ENCODE measurements at places on chromosomes 1 and 21. TPM values are rescaled to one million over a fixed set of nuclear protein-coding genes. Genes with fewer than 3 reads are reported as not detected.
A peak's percentile ranks its signal among the peaks of the same experiment; 100 is the strongest.

Gene CDKN2C
- total RNA-seq: 25.6 TPM

DNA sequence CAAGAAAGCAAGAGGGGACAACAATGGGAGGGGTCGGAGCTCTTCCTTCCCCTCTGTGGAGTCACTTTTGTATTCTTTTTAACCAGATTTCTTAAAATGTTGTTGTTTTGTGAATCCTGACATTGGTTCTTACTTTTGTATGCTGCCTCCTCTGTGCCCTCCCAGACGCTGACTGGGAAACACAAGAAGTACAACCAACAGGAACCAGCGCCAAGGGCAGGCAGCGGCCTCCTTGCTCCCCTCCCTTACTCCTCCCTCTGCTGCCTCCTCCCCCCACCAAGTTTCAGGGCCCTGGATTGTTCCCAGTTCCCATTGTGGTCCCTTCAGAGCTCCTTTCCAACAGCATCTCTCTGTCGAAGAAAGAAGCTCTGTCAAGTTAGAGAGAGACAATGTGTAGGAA is 111.1 kb downstream of the BRINP2 start:
- no peak for DNase-seq

DNA sequence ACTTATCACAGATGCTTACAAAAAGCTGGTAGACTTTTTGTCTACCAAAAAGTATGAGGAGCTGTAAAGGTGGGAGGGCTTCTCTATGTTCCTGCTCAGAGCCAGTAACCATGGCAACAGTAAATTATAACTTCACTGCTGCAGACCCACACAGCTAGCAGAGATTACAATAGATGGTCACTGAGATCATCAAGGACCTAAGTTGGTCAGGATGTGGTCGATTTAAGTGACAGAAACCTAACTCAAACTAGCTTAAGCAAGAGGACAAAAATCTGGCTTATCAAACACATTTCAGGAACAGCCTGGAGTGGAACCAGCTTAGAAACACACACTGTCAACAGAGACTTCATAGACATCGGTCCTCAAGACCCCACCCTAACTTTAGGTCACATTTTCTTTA is 113.4 kb upstream of the ATP1A1 start:
- DNase-seq: no peak

GRCh38 chr21:25062061-25062460 is 545.2 kb downstream of the MRPL39 start:
- no peak for DNase-seq

DNA sequence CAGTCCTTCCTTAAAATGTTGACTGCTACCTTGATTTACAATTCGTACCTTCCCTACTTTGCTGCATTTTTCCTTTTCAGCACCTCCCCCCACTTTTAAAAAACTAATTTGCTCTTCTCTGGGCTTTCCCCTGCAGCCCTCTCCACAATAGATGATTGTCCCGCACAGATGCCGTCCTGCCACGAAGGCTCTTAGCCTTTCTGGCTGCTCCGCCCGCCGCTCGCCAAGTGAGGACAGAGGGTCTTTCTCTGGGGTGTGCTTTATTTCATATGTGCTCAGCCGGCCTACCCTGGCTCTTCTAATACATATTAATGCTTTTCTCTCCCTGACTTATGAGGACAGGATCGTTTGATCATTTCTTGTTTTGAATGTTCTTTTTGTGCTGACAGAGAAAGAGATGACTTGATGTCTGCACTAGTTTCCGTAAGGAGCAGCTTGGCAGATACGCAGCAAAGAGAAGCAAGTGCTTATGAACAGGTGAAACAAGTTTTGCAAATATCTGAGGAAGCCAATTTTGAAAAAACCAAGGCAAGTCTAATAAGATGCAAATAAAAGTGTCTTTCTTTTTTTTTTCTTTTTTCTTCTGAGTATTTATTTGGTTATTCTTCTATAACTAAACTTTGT is 60.6 kb downstream of the SDCCAG8 start:
- no peak for DNase-seq

Gene CFHR5
- total RNA-seq: not detected

- no peak for DNase-seq
These were observed 1.6 kb upstream of the S1PR1 start for GRCh38 chr1:101235216-101235695.

Gene GPA33
- 0.29 TPM for total RNA-seq

- no peak for DNase-seq
These were observed 57.2 kb downstream of the SLC9C2 start for GRCh38 chr1:173545688-173546087.

GRCh38 chr21:36209626-36210171 is 53.1 kb downstream of the DOP1B start:
- DNase-seq: peak; percentile 35

GRCh38 chr1:198088360-198089071 is 68.3 kb upstream of the NEK7 start:
- no peak for DNase-seq

DNA sequence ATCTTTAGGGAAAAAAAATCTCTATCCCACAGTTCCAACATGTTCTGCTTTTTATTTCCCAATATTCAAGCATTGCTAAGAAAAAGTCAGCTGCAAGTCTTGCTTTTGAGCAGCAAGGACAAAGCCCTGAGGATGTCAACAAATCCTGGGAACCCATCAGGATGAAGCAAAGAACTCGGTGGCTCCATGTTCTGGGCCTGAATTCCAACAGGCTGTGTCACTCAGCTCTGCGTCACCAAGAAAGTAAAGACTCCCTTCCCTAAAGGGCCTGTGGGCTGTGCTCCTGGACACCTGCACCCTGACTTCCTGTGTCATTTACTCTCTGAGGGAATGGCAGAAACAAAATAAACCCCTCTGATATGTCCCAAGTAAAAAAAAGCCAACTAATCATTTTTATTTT is 95.5 kb downstream of the TIAM1 start:
- DNase-seq: no peak

GRCh38 chr1:21270086-21270689 is 20.1 kb downstream of the ECE1 start:
- DNase-seq: peak; percentile 70

GRCh38 chr1:22332795-22333499 is 118.7 kb upstream of the ZBTB40 start:
- DNase-seq: no peak

- peak; percentile 60 for DNase-seq
These were observed 13.5 kb downstream of the CITED4 start for GRCh38 chr1:40848530-40849189.

- no peak for DNase-seq
These were observed 20.7 kb downstream of the PHC2 start for GRCh38 chr1:33410091-33410701.

Gene LCE1C
- total RNA-seq: not detected

GRCh38 chr1:245277276-245277675 is 122.5 kb downstream of the KIF26B start:
- DNase-seq: no peak

- no peak for DNase-seq
These were observed 6.5 kb downstream of the CCSAP start for GRCh38 chr1:229336345-229336744.

Gene CAMK1G
- total RNA-seq: 5.6 TPM

Gene MCOLN3
- total RNA-seq: 20.1 TPM

Gene TRIM46
- 4.6 TPM for total RNA-seq

DNA sequence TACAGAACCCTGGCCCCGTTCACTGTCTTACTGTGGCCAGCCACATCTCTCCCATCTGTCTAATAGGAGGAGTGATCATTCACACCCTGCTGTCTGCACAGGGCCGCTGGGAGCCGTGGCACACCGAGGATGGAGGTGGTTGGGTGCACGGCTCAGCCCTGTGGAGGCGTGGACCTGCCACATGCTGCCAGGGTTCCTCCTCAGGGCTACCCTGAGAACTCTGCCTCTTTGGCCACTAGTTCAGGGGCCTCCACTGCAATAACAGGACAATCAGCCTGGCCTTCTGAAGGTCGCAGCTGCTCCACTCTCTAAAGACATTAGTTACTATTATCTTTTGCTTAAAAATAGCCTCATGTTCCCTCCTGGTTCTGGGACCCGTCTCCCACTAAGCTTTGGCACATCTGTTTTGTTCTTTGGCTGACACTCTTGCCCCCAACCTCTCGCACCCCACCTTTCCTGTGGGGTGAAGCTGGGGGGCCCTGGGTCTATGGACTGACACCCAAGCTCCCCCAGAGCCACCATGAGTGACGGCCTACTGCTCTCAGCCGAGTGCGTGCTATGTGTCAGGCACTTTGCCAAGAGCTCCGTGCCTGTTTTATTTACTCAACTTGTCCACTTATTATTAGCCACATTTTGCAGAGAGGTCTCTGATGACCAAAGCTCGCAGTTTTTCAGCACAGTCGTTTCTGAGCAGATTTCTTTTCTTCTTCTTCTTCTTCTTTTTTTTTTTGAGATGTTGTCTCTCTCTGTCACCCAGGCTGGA is 66.3 kb downstream of the ARHGEF10L start:
- peak; percentile 63 for DNase-seq

Gene UBE2G2
- 75.1 TPM for total RNA-seq

Gene CD1B
- total RNA-seq: not detected

- no peak for DNase-seq
These were observed 29.3 kb downstream of the BATF3 start for GRCh38 chr1:212670301-212670700.

DNA sequence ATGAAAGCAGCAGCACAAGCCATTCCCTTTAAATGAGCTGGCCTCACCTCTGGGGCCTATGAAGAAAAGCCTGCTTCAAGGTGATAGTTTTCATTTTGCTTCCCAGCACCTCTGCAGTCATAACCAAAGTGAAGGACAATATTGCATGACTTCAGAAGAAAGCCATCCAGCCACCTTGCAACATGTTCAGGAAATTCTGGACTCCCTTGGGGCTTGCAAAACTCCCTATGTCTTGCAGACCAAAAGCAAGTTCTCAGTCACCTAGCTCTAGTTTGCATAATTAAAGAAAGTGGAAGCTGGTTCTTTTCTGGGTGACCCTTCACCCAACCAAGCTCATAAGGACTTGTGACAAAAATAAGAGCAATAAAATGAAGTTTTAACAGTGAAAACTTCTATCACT is 87.6 kb downstream of the GFI1 start:
- no peak for DNase-seq

Gene BTBD8
- 3.7 TPM for total RNA-seq
